ENCODE measurements at places on chromosomes 11 and 22.

DNA sequence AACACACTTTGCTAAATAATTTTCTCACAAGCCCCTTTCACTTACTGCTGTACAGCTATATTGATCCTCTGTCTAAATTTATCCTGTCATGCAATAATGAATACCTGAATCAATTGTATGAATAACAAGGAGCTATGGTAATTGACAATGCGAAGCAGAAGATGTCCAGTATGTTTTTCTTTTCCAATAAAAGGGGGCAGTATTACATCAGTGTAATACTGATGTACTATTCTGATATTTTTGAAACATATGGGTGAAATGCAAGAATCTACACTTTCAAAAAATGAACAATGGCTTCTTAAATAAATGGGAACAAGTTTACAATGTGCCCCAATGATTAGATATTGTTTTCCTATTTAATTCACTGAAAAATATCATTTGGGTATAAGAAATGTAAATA, 315.1 kb downstream of the SOX6 start:
- no peak for DNase-seq

- no peak for DNase-seq
Observed at GRCh38 chr11:86592047-86592591, 80.3 kb downstream of the ME3 start.

DNA sequence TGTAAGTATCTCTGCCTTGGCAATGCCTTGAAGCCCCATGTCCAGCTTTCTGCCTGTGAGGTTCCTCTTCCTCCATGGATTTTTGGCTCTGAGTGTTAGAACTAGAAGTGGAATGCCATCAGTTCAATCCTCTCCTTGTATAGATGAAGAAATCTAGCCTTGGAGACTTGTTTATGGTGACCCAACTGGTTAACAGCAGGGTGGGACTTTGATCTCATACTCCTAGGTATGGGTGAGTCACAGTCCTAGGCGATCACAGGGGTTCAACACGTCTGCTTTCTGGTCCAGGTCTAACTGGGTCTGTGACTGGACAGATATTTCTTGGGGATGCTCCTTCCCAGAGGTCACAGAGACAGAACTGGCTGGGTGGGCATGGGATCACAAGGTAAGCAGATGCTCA, 9.2 kb upstream of the MTFP1 start:
- DNase-seq = peak; percentile 34

DNA sequence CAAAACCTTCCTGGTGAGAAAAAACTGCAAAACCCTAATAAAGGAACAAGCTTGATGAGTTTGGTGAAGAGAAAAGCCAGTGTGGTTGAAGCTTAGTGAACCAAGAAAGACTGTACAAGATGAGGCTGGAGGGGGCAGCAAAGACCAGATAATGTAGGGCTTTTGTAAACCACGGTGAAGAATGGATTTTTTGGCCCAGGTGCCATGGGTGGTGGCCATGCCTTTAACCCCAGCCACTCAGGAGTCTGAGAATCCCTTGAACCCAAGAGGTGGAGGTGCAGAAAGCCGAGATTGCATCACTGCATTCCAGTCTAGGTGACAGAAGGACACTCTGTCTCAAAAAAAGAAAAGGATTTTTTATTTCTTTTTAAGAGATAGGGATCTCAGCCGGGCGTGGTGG, 5.0 kb upstream of the ZDHHC5 start:
- DNase-seq = no peak

DNA sequence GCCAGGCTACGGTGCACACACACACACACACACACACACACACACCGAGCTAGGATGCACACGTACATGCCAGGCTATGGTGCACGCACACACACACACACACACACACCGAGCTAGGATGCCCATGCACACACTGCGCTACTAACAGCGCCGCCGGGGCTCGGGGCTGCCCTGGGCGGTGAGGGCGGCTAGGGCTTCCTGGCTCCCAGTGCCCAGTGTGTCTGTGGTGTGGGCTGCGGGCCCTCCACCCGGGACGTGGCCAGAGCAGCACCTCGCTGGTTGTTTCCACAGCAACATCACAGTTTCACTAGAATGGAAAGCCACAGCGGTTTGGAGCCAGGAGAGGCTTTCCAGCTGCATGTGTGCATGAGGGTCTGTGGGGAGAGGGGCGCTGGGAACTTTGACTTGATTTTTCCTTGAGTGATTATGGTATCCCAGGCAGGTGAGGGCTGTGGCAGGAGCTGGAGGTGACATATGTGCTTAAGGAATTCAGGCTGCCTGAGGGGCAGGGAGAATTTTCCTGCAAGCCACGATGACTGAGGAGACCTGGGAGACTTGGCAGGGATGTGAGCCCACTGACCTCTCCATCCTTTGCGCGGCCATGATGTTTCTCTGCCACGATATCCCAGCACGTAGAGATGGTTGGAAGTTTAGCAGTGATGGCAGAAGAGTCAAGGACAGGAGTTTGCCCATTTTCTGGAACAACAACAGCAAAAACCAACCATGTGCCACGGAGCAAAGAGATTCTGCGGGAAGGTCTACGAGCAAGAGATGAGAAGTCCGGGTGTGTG, 195.9 kb downstream of the SNX19 start:
- no peak for DNase-seq

Measured in mucosa of gallbladder (tissue), 1 donor.